ENCODE measurements at places on chromosomes 6 and 20.

DNA sequence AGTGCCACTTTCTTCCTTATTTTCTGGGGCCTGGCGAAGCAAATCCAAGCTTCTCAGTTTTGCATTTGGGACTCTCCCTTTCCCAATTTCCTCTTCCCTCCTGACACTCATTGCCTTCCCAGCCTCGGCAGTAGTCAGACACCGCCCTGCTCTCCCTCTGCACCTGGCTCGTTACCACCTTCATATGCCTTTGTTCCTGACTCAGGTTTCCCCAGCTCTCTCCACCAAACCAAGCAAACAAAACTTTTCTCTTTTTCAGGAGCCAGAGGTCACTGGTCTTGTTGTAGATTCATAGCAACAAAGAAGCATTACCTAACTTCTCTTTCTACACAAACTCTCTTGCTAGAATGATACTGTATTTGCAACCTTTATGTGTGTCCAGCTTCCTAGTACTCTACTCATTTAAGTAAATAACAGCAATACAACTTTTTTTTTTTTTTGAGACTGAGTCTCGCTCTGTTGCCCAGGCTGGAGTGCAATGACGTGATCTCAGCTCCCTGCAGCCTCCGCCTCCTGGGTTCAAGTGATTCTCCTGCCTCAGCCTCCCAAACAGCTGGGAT is 9.0 kb upstream of the ZC3H12D start:
- no peak for DNase-seq

- DNase-seq, result no peak
Observed at GRCh38 chr20:8530022-8530421, 398.0 kb downstream of the PLCB1 start.

GRCh38 chr6:1400126-1400850 is 10.9 kb downstream of the FOXF2 start:
- DNase-seq, result no peak

DNA sequence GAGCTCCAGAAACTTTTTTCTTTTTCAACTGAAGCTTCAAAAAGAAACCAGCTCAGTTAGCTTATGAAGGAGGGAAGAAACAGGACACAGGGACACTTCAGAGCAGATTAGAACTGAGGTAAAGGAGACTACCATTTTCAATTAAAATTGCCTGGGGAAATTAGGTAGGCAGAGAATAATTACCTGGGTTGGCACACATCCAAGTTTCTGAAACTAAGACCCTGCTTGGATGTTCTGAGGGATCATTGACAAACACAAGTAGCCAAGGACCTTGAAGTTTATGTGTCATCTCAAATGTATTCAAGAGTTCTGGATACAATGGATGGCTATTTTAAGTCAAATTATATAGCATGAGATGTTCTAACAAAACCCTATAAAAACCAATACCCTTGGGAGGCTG is 137.6 kb downstream of the PLCB4 start:
- no peak for DNase-seq

DNA sequence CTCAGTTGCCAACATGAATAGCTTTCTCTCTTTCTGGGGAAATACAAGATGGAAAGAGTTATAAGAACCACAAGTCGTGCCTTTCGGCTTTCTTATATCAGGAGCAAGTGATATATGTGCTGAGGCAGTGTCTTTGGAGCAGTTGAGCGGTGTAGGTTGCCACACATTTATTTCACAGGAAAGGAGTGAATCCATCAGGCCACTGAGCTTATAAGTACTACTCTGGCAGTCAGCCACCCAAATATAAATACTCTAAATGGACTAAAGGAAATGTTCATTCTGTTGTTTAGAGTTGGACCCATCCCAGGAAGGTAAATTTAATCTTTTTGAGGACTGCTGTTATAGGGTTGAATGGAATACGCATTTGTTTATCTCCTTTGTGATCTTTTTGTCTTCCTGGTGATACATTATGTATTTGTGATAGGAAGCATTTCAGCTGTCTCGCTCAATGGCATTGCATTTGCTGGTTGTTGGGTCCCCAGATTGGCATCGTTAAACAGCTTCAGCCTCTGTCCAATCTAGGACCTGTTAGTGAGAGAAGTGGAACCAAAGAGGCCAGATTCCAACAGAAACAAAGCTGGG is 139.7 kb downstream of the SOBP start:
- no peak for DNase-seq

- no peak for DNase-seq
Observed at GRCh38 chr6:47379328-47379727, 69.6 kb upstream of the TNFRSF21 start.

DNA sequence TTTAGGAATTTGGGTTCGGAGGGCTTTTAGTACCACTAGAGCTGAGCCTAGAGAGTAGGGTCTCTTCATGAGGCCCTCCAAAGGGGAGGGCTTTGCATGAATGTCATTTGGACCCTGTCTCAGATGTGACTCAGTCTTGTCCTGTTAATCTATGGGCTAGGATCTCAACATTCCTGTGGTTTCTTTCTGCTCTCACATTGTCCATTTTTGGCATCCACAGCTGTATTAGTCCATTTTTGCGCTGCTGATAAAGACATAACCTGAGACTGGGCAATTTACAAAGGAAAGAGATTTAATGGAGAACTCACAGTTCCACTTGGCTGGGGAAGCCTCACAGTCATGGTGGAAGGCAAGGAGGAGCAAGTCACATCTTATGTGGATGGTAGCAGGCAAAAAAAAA is 61.0 kb downstream of the CRYBG1 start:
- no peak for DNase-seq

GRCh38 chr6:13178107-13178506 is 150.2 kb downstream of the TBC1D7 start:
- no peak for DNase-seq

GRCh38 chr6:30707281-30707850 is 9.7 kb downstream of the MDC1 start:
- no peak for DNase-seq

DNA sequence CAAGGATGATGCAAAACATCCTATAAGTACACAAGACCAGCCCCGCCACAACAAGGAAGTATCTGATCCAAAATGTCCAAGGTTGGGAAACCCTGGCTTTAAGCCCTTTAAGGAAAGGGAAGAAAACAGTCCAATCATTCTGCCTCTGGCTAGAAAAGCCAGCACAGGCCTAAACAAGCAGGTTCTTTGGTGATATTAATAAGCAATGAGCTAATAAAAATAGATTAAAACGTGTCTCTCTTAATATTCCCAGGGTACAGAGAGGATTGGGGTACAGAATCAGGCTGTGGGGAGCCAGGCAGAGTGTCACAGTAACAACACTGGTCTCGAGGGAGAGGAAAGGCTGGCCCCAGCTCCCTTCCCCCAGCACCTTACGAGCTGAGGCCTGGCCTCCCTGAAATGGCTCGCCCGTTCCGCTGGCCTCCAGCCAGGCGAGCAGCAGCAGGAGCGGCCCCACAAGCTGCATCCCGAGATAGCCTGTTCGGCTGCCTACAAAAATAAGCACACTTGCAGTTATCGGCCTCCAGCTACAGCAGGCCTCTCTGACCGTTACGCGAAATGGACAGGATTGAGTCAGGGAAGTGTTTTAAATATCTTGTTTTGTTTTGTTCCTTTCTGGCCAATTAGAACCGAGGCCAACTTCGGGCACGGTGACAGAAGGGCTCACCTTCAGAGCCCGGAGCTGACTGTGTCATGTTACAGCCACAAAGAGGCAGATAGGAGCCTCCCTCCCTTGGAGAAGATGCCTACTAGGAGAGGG is 4.0 kb upstream of the ZMYND8 start:
- DNase-seq, result no peak

DNA sequence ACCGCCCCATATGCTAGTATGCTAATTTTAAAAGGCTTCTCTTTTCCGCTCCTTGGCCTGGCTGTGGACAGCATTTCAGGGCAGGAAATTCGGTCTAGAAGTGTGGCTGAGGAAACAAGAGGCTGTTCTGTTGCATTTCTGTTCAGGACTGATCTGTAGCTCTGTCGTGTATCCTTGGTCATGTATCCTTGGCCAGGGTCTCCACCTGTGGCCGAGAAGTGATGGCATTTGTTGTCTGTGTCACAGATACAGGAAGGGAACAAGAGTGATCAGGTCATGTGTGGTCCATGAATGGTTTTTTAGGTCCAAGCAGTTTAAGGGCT is 300.5 kb upstream of the SUPT3H start:
- no peak for DNase-seq

GRCh38 chr6:137815692-137816091 is 51.4 kb upstream of the TNFAIP3 start:
- DNase-seq, result no peak

- no peak for DNase-seq
Observed at GRCh38 chr6:80742481-80742880, 636.0 kb downstream of the BCKDHB start.

DNA sequence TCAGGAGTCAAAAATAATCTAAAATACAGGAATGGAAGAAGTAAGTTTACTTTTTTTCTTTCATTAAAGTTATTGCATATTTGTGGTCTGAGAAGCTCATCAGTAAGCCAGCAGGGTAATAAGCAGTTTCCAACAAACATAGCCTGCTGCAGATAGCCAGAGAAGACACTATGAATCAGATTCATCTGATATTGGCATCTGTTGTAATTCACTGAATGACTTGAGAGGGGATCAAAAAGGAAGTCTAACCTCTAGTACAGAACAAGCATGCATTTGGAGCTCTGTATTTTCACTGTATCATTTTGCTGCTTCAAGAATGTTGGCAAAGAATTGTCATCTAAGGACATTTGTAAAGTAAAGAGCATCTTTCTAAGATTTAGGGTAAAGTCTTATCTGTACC is 53.8 kb upstream of the UFL1 start:
- no peak for DNase-seq

DNA sequence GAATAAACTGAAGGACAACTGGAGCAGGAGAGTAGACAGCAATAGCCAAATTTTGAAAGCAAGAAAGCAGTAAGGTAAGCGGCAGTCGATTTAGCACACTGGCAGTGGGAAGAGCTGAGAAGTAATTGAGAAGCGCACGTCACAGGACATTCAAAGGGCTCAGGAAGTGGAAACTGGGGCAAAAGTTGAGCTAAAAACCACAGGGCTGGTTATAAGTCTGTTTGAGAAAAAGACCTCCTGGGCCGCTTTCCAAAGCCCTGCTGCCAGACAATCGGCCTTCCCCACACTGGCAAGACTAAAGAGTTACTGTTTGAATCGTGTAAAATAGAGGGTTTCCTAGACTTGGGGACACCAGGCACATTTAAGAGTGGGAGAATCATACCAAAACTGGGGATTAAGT is 161.4 kb downstream of the DNAH8 start:
- DNase-seq, result no peak

GRCh38 chr6:81697559-81697958 is 54.9 kb downstream of the TENT5A start:
- no peak for DNase-seq

DNA sequence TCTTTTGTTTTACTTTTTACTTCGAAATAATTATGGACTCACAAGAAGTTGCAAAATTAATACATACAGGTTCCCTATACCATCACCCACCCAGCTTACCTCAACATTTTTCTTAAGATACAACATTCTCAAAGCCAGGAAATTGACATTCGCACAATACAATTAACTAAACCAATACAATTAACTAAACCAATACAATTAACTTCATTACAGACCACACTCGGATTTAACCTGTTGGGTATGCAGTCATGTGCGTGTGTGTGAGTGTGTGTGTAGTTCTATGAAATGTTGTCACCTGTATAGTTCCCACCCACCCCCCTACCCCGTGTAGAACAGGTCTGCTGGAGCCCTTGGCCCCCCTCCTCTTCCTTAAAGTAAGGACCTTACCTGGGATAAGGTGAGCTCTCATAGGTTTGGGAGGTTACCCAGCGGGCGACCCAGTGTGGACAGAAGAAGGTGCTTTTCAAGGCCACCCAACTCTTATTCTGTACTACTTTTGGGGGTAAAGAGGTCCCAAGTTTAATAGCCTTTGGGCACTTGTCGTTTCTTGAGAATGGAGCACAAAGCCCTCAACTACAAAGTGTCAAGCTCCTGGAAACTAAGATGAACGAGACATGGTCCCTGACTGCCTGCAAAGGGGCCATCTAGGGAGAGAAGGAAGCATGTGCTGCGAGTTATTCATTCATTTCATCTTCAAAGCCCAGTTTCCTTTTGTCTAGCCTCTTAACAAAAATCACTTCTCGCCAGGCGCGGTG is 544 bp upstream of the STK38 start:
- no peak for DNase-seq

DNA sequence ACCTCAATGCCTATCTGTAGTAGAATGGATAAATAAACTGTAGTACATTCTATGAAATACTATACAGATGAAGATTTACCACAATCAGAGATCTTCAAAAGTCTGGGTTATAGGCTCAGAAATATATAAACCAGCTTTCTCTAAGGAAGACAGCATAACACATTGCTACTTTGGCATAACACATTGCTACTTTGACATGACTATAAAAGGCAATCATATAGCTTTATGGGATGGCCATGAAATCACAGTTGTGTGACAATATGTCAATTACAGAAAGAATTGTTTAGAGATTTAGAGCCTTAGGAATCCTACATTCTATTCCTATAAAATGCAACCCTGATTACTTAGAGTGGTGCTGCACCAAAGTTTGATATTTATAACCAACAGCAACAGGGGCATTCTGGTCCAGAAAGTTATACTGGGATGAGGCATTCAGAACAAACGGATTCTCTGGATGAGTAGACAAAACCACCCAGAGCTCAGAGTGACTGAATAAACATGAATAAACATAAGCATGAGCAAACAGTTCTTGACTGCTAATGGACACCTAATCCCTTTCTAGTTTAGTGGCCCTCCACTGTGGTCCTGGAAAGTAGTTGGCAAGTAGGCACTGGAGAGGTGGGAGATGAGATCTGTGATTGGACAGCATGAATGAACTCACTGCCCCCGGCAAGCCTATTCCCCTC is 12.0 kb downstream of the TTI1 start:
- DNase-seq, result no peak

DNA sequence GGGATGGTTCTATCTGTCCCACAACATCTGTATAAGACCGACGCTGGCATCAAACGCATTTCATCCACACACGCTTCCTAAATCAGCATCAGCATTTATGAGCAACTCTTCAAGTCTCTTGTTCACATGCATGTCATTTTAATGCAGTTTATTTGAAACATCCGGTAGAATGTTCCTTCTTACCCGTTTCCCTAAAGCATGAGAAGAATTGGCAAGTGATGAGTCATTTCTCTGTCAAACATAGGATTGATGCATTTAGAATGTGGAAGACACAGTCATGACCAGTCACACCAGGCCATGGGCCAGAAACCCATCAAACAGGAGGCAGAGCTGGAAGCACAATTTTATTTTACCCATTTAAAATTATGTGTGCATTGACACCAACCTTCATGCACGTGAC is 122.8 kb downstream of the UST start:
- no peak for DNase-seq

- no peak for DNase-seq
Observed at GRCh38 chr6:70627500-70628254, 40.0 kb upstream of the SMAP1 start.

GRCh38 chr20:36491901-36492617 is 49.3 kb upstream of the MYL9 start:
- DNase-seq, result peak; percentile 15

All from stimulated activated CD8-positive, alpha-beta memory T cell treated with anti-CD3 and anti-CD28 coated beads, Interleukin-12 subunit alpha, Interleukin-12 subunit beta, amount 100 ng/mL, for 4 hours (primary cell).